ENCODE measurements at places on chromosomes 3 and 15.

GRCh38 chr3:69326855-69327300, 59.0 kb downstream of the FRMD4B start:
- DNase-seq: no peak

- no peak for DNase-seq
Measured at GRCh38 chr3:23835087-23835486, 29.3 kb downstream of the UBE2E1 start.

DNA sequence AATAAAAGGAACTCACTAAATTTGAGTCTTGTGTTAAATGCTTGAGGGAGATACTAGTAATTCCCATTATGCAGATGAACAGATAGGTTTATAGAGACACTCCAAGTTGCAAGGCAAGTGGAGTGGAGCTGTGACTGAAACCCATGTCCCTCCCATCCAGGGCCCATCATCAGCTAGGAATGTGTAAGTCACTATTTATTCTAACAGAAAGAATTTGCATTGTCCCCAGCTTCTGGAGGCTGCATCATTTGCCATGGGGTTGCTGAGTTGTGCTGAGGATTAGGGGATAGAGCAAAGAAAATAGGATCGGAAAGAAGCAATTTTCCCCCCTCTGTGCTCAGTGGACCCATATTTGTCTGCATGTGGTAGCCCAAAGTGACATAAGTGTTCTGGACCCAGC, 197.4 kb upstream of the RGMA start:
- no peak for DNase-seq

- no peak for DNase-seq
Measured at GRCh38 chr3:157279237-157279636, 119.3 kb upstream of the CCNL1 start.

DNA sequence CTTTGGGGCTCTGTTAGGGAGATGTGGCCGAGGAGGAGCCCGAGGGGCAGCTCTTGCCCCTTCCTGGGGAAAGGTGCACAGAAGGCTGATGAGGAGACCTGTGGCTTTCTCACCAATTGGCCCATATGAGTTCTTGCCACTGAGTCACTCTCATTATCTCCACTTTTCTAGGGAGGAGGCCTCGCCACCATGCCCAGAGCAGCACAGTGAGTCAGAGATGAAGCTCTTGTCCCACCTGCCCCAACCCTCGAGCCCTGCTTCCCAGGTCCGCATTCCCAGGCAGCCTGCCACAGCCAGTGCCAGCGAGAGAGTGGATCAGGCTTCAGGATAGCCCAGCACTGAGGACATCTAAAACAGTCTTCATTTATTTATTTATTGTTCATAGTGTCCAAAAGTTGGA, 53.5 kb downstream of the AMOTL2 start:
- no peak for DNase-seq

DNA sequence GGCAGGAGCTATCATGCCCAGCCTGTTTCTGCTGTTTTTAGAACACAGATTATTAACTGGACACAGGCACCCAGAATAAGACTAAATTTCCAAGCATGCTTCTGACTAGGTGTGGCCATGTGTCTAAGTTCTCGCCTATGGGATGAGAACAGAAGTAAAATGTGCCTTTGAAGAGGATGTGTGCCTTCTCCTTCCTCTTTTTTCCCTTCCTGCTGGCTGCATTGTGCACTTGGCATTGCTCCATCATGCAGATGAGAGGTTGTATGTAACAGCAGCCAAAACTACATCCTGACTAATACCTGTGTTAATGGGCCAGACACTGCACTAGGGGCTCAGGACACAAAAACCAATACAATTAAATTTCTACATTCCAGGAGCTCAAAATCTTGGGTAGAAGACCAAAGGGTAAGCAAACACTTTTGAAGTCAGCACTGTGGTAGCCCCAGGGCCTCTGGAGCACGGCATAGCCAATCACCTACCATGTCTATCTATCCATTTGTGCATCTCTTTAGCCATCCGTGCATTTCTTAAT, 40.9 kb upstream of the RNU6-1 start:
- DNase-seq: no peak

DNA sequence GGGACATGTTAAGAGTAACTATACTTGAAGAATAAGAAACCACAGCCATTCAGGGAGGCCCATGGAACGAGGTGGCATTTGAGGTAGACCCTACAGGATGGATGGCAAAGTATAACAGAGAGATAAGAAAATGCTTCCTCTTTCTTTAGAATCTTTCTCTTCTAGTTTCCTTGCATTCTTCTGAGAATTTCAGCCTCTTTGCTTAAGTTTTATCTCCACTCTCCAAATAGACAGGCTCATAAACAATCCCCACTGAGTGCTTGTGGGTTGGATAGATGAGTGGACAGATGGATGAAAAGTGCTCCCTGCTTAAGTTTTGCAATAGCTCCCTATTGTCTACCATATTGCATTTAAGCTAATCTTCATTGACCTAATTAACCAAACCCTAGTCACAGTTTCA, 103.7 kb downstream of the MEX3B start:
- no peak for DNase-seq

DNA sequence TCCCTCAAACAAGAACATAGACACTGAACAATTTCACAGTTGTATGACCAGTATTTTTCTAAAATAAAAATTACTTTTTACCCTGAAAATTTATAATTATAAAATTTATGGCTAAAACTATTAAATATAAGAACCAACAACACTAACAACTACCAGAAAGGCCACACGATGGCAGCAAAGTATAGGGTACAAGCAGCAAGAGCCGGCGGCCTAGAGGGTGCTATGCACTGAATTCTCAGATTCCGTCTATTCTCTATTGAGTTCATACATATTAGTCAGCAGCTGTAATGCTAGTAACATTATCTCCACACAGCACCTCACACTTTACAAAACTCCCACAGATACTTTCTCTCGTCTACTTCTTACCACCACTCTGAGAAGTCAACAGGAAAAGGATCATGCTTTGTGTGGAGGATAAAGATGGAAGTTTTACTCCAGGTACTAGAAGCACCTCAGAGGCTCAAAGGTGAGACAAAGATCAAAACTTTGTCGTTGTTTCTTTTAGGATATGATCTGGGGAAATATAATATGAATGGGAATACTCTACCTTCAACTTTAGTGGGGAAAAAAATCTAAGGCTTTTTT, 160.5 kb downstream of the FGF12 start:
- peak; percentile 41 for DNase-seq

DNA sequence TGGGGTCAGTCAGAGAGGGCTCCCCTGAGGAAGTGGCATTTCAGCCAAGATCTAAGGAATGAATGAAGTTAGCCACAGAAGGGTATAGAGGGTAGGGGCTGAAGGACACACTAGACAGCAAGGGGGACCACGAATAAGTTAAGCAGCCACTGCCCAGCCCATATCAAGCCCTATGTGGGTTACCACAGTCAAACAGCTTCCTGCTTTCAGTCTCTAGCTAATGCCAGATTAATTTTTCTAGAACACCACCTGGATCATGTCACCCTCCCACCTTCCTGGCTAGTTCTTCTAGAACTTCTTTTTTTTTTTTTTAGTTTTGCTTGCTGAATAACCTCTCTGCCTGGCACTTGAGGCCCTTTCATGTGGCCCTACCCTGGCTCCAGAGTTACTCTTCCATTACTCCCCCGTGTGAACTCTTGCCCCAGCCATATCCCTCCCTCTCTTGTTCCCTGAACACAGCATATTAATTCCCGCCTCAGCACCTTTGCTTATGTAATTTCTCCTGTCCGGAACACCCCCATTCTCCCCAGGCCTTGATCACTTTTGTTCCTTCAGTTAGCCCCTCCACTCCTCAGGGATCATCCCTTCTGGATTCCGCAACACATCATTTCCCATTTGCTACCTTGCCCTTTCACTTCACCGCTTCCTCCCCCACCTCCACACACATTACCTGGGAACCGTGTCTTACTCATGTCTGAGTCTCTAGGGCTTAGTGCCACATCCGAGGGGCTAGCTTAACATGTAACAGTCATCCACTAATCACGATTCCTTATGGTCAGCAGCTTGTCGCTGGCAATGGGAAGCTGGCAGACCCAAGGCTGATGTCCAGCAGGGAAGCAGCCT, 20.6 kb upstream of the BNC1 start:
- DNase-seq: no peak

- peak; percentile 59 for DNase-seq
Measured at GRCh38 chr3:5162102-5162501, 25.4 kb upstream of the EDEM1 start.
